Mucosa of descending colon (tissue), 3 donors: ENCODE measurements at places on chromosomes 11 and 22.

DNA sequence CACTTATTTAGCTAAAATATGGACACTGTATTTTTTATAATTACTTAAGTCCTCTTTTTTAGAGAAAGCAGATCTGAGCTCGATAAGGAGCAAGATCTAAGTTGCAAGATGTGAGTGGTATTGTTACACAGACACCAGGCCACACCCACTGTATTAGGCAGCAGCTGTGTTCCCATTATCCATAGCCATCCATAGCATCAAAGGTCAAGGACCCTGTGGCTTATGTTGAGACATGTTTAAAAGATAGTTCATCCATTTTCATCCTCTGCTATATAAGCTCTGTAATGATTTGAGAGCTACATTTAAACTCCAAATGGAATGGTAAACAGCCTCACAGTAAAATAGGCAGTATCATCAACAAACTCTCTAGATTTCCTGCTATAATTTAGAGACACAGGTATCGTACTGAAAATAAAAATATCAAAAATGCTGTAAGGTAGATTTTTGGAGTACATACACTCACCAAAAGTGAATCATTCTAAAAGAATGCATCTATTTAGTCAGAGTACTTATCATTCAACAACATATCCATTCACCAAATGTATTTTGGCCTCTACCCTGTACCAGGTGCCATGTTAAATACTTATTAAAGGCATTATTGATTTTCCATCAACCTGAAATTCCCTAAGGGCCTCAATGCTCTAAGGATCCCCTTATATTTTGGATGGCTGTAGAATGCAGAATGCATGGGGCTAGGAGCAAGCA lies 574.0 kb downstream of the LRRC4C start:
- DNase-seq = no peak

DNA sequence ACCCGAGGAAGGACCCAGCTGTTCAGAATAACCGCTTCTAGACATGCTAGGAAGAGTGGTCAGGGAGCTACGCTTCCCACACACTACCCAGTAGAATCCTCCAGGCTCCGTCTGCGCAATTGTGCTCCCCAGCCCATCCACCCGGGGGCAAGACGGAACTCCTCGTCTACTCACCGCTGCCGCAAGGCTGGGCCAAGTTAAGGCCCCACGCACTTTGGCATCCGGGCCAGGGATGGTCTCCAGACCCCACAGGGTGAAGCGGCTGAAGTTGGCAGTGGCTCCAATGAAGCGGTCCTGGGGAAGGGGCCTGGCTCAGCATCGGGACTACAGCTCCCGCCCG lies 757 bp downstream of the RNASEH2C start:
- DNase-seq = no peak

GRCh38 chr11:66851698-66852465 lies 5.0 kb upstream of the LRFN4 start:
- DNase-seq = peak; percentile 49

- DNase-seq = no peak
Observed at GRCh38 chr11:13947379-13947778, 15.1 kb upstream of the SPON1 start.

- no peak for DNase-seq
Observed at GRCh38 chr22:48340727-48341709, 1486.7 kb downstream of the BRD1 start.

DNA sequence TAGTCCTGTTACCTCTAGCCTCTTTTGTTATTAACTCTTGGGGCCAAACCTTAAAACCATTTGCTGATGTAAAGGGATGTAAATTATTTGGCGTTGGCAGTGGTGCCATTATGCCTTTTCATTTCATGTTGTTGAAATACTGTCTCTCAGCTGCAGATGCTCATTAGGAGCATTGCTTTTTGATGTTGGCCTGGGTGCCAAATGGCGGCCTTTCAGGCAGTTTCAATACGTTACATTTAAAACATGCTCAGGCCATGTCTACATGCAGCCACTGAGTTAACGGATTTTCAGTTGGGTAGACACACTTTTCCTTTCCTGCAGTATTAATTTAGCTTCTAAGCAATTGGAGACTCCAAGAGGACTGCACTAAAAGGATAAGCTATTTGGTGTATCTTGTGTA lies 5.3 kb downstream of the NCAM1 start:
- no peak for DNase-seq

DNA sequence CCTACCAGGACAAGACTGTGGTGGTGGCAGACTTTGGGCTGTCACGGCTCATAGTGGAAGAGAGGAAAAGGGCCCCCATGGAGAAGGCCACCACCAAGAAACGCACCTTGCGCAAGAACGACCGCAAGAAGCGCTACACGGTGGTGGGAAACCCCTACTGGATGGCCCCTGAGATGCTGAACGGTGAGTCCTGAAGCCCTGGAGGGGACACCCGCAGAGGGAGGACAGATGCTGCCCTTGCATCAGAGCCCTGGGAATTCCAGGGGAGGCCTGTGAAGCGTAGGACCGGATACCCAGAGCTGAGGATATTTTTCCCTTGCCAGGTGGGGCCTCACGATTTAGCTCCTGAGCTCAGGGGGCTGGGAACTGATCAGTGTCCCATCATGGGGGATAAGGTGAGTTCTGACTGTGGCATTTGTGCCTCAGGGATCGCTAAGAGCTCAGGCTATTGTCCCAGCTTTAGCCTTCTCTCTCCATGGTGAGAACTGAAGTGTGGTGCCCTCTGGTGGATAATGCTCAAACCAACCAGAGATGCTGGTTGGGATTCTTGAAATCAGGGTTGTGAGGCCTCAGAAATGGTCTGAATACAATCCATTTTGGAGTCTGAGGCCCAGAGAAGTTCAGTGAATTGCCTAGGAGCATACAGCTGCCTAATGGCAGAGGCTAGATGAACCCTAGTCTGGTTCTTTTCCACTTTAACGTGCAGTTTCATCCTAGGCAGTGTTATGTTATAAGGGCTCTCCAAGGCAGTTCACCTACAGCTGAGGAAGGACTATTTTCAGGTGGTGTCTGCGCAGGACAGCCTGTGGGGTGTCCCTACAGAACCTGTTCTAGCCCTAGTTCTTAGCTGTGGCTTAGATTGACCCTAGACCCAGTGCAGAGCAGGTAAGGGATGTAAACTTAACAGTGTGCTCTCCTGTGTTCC lies 19.5 kb downstream of the PIK3IP1 start:
- DNase-seq = peak; percentile 20

- DNase-seq = no peak
Observed at GRCh38 chr11:86438685-86439084, 64.0 kb downstream of the CCDC81 start.

- peak; percentile 87 for DNase-seq
Observed at GRCh38 chr22:37016134-37016910, 2.9 kb downstream of the TST start.

- no peak for DNase-seq
Observed at GRCh38 chr11:107202241-107202640, 184.0 kb upstream of the GUCY1A2 start.

DNA sequence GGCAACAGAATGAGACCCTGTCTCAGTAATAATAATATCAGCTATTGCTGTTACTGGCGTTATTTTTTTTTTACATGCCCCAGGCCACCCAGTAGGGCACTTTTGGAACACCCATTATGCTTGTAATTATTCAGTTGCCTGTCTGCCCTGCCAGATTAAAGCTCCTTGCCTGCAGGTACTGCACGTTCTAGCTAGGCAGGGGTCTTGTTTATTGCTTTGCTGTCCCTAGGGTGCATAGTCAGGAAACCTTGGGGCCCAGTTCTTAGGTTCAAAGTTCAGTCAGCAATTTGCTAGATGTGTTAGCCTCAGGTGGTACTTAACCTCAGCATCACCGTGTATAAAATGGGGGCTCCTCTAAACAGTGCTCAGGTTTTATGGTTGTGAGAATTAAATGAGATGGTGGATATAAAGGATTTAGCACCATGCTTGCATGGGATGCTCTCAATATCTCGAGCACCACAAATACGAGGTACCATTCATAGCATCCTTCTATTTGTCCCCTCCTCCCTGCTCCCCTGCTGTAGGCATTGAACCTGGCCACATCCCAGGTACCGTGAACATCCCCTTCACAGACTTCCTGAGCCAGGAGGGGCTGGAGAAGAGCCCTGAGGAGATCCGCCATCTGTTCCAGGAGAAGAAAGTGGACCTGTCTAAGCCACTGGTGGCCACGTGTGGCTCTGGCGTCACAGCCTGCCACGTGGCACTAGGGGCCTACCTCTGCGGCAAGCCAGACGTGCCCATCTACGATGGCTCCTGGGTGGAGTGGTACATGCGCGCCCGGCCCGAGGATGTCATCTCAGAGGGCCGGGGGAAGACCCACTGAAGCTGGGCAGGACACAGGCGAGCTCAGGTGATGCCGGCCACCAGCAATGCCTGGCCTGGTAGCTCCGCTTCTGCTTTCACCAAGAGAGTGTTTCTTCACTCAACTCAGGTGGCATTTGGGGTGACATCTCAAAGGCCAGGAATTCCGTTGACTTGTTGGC lies 9.4 kb downstream of the MPST start:
- DNase-seq = no peak

- DNase-seq = no peak
Observed at GRCh38 chr11:72295471-72295870, 51.5 kb upstream of the PHOX2A start.
